DMS153 (cell line): ENCODE measurements at places on chromosomes 12 and 14.

DNA sequence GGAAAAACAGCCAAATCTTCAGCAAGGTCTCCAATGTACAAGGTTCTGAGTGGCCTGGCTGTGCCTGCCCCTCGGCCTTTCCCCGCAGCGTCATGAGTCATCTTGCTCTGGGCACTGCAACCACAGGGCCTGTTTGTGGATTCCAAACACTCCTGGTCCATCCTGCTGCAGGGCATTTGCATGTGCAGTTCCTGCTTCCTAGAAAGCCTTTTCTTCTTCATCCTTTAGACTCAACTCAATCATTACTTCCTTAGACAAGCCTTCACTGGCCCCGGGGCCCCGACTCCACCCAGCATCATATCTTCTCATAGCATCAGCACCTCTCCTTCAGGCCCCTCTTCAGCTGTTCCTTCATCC lies 101.8 kb upstream of the EGLN3 start:
- DNase-seq: no peak

GRCh38 chr12:96886998-96887677 lies 19.9 kb upstream of the NEDD1 start:
- no peak for DNase-seq

- DNase-seq: no peak
Measured at GRCh38 chr12:128191380-128191779, 75.6 kb upstream of the TMEM132C start.

DNA sequence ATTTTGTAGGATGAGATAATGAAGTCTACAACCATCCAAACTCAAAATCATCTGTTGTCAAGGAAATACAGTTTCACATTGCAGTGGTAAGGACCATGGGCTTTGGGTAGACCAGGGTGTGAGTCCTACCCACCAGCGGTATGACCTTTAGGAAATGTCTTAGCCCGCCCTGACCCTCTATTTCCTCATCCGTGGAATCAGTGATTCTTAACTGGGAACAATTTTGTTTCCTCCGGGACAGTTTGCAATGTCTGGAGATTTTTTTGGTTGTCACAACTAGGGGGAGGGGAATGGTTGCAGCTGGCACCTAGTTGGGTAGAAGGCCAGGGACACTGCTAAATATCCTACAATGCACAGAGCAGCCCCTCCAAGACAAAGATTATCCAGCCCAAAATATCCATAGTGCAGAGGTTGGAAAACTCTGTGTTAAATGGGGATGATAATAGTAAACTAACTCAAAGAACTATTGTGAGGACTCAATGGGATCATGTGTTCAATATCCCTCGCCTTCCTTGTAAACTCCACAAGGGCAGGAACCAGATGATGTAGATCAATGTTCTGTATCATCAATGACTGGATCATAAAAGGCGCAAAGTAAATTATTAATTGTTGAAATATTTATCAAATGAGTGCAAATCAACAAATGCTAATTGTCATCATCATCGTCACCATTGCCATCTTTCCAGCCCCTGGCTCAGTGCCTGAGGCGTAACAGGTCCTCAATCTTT lies 15.7 kb upstream of the IFT81 start:
- no peak for DNase-seq

GRCh38 chr12:48775991-48776649 lies 12.8 kb downstream of the ADCY6 start:
- DNase-seq: no peak

- DNase-seq: no peak
Measured at GRCh38 chr12:45670346-45671065, 59.0 kb upstream of the ARID2 start.

GRCh38 chr12:44972746-44973421 lies 78.0 kb downstream of the DBX2 start:
- no peak for DNase-seq

GRCh38 chr14:31380106-31380505 lies 40.2 kb downstream of the HEATR5A start:
- no peak for DNase-seq

DNA sequence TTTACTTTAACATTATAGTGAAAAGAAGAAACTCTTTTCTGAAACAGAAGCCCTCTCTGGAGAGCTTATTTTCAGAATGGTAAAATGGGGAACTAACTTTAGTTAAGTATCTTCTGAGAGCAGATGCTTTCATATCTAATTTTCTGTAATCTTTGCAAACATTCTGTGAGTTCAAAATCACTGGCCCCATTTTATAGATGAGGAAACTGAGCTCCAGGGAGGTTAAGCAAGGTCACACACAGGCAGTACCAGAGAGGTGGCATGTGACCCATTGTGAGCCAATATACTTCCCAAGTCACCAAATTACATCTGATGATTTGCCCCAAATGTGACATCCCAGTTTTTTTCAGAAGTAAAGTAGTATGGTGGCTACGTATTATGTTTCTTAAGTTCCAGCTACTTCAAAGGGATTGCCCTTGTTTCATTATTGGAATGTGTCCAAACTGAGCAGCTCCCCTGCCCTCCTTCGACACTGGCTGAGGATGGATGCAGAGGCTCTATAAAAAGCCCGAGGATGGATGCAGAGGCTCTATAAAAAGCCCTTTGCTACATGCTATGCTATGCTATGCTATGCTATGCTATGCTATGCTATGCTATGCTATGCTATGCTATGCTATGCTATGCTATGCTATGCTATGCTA lies 36.2 kb upstream of the NUDT4 start:
- no peak for DNase-seq
